ENCODE measurements at places on chromosomes 7 and 10.

GRCh38 chr10:54800741-54801421 is at the start of gene PCDH15:
TSS of gene PCDH15 (minus strand) at chr10:54801231. CDS start at chr10:54664262, 136,969 bp downstream.
- no peak for DNase-seq

DNA sequence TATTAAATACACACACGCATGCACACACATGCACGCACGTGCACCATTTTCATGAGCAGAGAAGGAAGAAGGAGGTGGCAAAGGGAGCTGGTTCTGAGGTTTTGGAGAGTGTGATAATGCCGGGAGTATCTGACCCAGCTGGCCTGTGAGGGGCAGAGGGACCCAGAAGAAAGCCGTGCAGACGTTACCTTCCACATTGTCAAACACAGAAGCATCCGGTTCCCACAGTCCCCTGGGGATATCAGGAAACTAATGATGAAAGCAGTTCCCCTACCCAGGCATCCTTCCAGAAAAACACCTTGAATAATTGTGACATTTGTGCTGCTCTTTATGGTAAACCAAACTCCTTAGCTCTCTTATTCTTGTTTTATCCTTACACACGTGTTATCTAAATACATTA is 85.7 kb upstream of the FAM180A start:
- DNase-seq = no peak

DNA sequence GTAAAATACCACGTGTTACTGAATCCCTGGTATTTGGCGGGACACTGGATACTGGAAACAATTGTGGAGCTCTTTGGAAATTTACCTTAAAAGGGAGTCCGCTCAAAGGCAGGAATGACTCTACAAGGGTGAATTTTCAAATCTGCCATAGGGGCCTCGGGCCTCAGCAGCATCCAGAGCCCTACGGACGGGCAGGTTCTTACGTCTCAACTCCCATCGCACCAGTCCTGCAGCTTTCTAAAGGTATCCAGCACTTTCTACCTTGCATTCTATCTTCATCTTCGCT is 248 bp downstream of the PSPH start:
- no peak for DNase-seq

DNA sequence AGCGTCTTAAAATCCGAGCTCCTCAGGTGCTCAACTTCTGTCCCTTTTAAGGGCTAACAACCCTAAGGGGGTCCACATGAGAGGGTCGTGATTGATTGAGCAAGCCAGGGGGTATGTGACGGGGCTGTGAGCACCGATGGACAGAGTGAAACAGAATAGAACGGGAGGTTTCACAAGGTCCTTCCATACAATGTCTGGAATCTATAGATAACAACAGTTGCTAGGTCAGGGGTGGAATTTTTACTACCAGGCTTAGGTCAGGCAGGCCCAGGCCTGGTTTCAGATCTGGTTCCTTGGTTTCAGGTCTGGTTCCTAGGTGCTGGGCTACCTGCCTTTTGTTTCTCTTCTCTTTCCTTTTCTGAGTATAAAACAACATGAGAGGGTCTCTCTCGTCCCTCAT is 80.9 kb downstream of the PTN start:
- no peak for DNase-seq

DNA sequence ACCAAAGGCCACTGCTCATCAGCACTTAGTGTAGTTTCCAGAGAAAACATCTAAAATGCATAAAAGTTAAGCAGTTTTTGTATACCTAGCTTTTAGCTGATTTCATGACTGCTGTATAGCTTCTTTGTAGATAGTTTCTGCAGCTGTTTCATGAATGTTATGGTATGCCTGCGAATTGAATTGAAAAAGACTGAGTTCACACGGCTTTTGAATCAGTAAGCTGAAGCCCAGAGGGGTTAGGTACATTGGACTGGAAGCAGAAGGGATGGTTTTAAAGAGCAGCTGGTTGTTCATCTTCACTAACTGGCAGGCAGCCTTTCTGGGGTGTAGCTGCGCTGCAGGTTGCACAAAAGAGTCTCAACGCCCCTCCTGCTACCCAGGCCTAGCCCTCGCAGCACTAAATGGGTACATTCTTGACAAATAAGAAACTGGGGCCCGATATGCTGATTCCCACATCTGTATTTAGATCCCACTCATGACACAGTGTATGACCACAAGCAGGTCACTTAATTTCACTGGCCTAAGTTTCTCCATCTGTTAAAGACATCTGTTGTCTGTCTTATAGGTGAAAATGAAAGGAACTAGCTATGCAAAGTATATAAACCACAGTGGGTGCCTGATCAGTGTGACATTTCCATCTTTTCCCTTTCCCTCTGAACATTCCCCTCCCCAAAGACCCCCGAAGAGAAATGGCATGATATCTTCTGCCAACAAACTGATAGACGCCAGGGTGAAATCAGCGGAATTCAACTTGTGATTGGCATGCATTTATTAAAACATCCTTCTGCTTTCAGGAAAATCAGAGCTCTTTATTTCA is 85.9 kb upstream of the AGBL3 start:
- no peak for DNase-seq

DNA sequence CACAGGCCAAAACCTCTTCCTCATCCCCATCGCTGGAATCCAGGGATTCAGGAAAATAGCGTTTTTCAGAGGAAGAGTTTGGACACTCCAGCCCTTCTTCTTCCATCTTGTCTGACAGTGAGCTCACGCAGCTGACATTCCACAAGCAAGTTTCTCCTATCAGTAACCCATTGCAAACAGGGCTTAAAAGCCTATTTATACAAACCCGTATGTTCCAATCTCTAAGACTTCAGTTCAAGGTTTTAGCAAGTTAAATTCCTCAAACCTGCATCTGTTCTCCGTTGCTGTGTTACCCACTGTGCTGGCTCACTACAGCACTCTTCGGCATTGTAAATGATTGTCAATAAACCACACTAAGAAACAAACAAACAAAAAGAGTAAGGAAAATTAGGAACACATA is 373 bp downstream of the DHX32 start:
- DNase-seq = no peak

- DNase-seq = no peak
These were observed 321.3 kb downstream of the BICC1 start for GRCh38 chr10:58833771-58834561.

DNA sequence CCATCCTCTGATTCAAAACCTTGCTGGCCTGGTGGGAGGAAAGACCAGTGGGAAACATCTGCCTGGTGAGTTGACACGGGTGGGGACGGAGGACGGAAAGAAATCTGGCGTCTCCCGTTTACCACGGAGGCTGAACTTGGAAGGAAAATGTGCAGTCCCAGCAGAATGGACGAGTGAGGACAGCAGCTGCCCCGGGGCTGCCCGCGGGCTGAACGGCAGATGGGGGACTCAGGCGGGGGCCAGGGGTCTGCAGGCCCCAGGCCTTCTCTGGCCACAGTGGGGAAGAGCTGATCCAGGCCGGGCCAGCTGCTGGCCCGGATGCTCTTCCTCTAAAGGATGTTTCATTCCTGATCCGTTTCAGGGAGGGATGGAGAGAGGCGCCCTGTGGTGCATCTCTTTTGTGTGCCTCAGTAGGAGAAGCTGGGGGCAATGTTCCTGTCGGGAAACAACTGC is 147.5 kb upstream of the CHST15 start:
- DNase-seq = no peak

GRCh38 chr7:97026715-97027426 is 2.2 kb upstream of the DLX5 start:
- no peak for DNase-seq

- DNase-seq = no peak
These were observed 28.7 kb upstream of the PDCD4 start for GRCh38 chr10:110843031-110843430.

DNA sequence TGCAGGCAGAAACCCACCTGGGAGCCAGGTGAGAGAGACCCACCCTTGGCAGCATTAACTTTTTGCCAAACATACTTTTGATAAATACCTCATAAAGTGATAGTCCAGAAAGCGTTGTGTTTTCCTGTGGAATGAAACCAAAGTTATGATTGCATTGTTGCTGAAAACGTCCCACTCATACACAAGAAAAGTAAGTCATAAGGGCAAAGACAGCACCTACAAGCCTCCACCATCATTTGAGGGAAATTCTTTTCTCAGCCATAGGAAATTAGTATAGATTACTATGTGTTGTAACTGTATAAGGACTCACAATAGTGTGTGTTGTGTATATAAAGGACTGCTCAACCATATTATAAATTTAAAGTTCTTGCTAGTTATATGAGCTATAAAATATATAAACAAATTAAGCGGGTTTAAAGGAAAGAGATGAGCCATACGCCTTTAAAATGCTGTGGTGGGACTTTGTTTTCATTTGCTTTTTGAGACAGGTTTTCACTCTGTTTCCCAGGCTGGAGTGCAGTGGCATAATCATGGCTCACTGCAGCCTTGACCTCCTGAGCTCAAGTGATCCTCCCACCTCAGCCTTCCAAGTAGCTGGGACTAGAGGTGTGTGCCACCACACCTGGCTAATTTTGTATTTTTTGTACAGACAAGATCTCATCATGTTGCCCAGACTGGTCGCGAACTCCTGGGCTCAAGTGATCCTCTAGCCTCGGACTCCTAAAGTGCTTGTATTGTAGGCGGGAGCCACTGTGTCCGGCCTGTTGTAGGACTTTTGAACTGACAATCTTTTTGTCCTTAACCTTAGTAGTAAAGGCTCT is 160.8 kb downstream of the PKD1L1 start:
- DNase-seq = no peak

- no peak for DNase-seq
These were observed 35.8 kb downstream of the ELFN1 start for GRCh38 chr7:1705856-1706255.

DNA sequence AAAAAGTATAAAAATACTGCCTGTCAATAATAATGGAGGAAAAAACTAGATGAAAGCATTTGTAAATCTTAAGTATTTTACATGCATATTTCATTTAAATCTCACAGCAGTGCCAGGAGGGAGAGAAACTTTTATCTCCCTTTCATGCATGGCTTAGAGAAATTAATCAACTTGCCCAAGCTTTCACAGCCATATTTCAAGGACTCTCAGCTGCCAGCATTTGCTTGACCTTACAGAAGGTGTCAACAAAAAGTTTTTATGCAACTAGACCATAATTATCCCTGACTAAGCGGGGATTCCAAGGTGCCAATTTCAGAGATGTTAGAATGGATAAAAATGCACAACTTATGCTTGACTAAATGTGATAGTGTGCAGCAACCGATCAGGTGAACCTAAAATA is 125.4 kb downstream of the ZFAND4 start:
- DNase-seq = no peak

DNA sequence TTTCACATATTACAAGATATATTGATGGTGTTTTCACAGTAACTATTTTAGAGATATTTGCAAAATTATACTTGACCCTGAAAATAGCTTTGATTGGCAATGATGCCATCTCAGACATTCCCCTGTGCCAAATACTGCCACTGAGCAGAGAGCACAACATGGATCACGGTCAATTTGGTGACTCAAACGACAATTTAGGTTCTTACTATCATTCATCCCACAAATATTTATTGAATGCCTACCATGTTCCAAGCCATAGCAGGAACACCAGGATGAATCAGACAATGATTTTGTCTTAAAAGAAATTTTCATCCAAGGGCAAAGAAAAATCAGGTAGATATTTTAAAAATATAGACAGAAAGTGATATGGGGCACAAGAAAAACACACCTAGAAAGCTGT is 153.2 kb upstream of the ADO start:
- DNase-seq = no peak

- no peak for DNase-seq
These were observed 16.2 kb upstream of the BLNK start for GRCh38 chr10:96287392-96288105.

DNA sequence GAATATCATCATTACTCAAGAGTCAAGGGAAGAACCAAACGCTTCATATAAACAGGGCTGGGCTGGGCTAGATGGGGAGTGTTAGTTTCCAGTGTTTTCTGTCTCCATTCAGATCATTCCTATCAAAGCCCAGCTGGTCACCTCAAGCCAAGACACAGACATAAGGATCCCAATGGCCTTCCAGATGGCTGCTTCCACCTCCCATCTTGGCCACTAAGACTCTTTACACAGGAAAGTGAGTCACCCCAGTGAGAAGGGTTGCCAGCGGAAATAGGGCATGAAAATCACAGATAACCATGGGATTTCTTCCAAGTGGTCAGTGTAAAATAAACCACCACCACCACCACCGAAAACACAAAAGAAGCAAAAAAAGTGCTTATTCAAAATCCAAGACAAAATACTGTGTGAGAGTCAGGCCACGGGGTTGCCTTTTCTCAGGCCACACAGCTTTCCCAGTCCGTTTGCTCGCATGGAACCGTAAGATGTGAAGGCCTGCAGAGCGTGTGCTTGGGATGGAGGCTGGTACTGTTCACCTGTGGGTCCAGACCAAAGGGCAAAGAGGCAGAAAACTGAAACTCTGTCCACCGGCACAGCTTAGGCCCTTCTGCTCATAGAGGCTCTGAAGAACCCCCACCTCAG is 5.6 kb downstream of the PRSS2 start:
- no peak for DNase-seq

GRCh38 chr7:78779788-78780187 is 673.7 kb downstream of the MAGI2 start:
- no peak for DNase-seq

DNA sequence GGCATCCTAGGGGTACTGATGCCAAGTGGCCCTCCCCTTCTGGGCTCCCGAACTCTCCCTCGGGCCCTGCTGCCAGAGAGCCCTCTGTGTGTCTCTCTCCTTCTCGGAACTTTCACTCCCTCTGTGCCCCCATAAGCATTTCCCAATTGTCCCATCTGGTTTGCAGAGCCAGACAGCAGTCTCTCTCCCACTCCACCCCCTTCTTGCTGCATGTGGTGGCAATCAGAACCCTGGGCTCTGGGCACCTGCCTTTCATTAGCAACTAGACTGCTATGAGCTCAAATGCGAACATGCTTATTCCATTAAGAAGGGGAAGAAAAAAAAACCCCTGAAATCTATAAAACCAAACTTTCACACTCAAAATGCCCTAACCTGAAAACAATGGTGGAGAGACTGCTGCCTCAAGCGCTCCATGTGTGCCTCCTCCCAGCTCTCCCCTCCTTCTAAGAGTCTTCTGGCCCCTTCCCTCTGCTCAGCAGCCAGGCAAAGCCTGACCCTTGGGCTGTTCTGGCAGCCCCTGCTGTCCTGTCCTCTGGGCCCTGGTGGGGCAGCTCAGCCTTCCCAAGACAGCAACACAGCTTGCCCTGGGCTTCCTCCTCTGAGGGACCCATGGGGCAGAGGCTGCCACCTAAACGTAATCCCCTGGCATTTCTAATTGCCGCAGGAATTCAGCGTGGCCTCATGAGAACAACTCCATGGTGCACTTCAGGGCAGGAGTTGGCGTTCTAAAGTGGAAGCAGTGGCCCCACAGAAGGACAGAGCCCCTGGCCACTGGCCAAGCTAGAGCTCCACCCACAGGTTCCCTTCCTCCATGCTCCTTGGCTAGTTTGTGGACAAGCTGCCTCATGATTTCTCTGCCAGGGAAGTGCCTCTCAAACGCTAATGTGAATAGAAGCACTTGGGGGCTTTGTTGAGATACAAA is 415.4 kb downstream of the PLXNA4 start:
- DNase-seq = no peak

GRCh38 chr7:99102361-99102760 is 41.5 kb downstream of the SMURF1 start:
- no peak for DNase-seq

- no peak for DNase-seq
These were observed 94.6 kb upstream of the MACROH2A2 start for GRCh38 chr10:69957886-69958555.
